ENCODE measurements at places on chromosomes 16 and 17.

DNA sequence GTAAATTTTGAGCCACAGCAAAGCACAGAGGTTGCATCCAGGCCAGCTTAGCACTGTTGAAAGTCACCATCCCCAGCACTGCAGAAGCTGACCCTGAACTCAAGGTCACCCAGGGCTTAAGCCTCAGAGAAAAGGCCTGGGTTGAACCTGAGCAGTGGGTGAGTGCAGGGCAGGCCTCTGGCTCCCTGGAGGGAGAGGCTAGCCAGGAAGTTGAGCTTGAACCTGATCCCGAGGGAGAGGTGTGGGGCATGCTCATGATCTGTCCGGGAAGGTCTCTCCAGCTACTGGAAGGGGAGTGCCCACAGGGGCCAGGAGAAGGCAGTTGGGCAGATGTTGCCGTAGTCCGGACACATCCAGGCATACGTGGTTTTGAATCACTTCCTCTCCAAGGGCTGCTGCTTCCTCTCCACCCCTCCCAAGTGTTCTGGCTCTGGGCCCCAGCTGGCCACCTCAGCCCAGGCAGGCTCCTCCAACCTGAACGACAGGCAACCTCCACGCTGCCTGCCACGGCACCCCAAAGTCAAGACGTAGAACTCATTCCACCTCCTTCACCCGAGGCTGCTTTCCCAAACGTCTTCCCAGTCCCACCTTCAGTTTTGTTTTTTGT is 18.4 kb downstream of the CARHSP1 start:
- no peak for DNase-seq

GRCh38 chr17:82127704-82128103 is 29.7 kb upstream of the FASN start:
- DNase-seq, result no peak

DNA sequence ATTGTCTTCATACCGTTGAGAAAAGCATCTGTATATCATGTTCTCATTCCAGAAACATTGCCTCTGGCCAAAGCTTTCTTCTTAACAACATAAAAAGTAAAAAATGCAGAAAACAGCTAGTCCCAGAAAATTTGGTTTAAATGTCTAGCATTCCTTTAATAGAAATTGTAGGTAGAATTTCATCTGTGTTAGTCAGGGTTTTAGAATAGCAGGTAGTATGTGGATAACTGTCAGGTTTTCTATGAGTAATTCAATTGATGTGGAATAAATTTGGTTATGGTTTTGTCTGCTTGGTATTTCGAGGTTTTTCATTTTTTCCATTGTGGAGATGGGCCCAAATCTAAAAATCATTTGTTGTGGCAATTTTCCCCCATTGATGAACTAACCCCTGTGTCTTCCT is 616.7 kb downstream of the KCNJ2 start:
- no peak for DNase-seq

GRCh38 chr17:70105641-70106040 is 30.6 kb downstream of the KCNJ16 start:
- DNase-seq, result no peak

DNA sequence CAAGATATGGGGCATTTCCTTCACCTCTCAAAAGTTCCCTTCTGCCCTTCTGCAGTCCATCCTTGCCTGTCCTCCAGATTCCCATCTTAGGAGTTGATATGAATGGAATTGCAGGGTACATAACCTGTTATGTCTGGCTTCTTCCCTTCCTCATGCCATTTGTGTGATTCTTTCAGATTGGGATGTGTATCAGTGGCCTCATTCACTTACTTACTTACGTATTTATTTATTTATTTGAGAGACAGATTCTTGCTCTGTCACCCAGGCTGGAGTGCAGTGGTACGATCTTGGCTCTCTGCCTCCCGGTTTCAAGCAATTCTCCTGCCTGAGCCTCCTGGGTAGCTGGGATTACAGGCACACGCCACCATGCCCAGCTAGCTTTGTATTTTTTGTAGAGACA is 6.2 kb upstream of the TMEM94 start:
- DNase-seq, result no peak

GRCh38 chr16:49637933-49638672 is 217.8 kb downstream of the ZNF423 start:
- DNase-seq, result no peak

DNA sequence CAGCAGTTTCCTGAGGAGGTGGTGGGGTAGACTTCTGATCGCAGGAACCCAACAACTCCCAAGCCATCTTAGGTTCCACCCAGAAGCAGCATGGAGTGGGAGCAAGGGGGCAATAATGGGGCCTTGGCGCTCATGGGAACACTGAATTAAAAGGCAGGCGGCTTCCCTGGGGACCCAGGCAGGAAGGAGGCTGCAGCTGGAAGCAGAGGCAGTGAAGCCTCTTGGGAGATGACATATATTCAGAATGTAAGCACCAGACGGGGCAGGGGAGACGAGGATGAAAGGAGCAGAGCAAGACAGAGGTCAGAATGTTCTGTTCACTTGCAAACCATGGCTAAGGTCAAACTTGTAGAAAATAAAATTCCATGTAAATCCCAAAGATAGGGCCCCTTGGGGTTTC is 2.9 kb downstream of the HIGD1B start:
- DNase-seq, result no peak

- DNase-seq, result no peak
Measured at GRCh38 chr17:48014595-48015111, 22.9 kb downstream of the COPZ2 start.

GRCh38 chr17:12867726-12868125 is 78.4 kb downstream of the ARHGAP44 start:
- DNase-seq, result no peak

- DNase-seq, result no peak
Measured at GRCh38 chr17:17381446-17382064, 78.4 kb downstream of the NT5M start.

GRCh38 chr17:69223809-69224208 is 4.8 kb downstream of the ABCA10 start:
- no peak for DNase-seq

GRCh38 chr16:89701425-89702406 is at the start of gene SPATA2L:
Gene SPATA2L (minus strand): TSS chr16:89701705. CDS start chr16:89701232, 473 bp downstream.
- DNase-seq, result peak; percentile 75

DNA sequence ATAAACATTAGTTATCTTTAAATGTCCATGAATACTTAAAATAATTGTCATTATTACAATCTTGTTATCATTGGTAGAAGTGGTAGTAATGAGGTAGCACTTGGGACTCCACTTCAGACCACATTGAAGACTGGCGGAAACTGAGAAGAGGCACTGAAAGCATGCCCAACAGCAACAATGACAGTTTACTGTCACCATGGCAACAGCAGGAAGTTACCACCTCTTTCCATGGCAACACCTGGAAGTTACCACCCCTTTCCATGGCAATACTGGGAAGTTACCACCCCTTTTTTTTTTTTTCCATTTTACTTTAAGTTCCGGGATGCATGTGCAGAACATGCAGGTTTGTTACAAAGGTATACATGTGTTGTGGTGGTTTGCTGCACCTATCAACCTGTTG is 494.9 kb upstream of the RBFOX1 start:
- no peak for DNase-seq

DNA sequence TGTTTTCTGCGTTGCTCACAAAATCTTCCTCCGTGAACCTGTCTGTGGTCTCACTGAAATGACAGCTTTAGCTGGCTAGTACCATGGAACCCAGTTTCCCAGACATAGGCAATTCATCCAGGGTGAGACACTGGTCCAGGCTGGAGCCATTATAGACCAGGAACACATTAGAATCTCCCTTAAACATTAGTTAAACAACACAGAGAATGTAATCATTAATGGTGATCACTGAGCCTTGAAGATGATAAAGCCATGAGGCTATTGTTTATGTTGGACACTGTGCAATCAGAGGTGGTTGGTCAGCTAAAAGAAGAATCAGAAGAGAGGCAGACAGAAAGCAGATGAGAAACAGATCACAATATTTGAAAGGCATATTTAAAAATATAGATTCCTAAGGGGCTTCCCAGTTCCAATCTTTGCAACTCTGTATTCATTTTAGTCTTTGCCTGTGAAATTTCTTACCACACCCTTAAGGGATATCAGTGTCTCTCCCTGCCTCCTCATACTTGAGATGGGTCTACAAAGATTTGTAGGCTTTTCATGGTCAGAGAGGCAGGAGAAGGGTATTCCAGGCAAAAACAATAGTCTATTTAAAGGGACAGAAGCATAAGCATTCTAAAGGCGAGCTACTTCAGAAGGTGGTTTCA is 317.9 kb downstream of the MAP2K6 start:
- DNase-seq, result no peak

GRCh38 chr16:4746991-4747574 is 12.7 kb downstream of the DNAAF8 start:
- DNase-seq, result no peak

GRCh38 chr16:54489225-54490111 is 202.9 kb upstream of the IRX3 start:
- DNase-seq, result no peak

DNA sequence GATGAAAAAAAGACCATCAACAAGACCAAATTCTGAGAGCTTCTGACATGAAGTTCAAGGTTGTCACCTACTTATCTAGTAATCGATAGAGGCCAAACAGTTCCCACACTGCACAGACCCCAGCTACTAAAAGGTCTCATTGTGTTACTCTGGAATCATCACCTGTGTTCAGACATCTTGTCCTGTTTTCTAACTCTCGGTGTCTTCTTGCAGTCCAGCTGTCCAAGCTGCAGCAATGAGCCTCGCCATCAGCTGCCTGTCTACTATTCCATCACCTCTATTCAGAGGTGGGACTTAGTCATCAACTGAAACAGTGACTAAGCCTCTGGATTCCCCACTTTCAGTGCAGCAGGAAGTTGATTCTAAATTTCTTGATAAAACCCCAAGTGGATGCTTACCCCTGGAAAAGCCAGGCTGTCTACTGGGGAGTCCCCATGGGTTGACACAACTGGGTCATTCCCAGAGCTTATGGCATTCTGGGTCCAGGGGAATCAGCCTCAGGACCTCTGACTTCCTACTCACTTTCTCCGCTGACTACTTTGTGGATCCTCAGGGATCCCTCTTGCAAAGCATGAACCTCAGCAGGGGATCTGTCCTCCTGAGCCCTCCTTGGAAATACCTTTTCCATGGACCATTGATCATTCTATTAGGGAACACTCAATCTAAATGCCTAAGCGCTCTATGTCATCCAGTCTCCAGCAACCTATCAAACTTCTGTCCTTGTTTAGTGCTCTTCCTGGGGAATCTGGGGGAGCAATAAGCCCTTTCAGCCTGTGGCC is 46.5 kb downstream of the HNF1B start:
- no peak for DNase-seq

DNA sequence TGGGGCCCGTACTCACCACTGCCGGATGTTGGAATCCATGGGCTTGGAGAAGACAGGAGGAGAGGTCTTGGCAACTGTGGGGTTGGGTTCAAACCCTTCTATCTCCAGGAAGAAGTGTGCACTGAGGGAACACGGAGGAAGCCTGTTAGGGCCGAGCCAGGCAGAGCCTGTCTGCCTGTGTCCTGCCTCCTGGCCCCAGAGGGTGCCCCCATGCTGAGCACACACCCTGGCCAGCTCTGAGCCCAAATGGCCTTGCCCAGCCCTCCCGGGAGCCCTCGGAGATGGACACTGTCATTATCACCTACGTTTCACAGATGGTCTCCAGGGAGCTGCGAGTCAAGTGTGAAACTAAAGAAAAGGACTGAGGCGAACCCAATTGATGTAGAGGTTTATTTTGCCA is 12.5 kb downstream of the TRPV3 start:
- DNase-seq, result no peak

DNA sequence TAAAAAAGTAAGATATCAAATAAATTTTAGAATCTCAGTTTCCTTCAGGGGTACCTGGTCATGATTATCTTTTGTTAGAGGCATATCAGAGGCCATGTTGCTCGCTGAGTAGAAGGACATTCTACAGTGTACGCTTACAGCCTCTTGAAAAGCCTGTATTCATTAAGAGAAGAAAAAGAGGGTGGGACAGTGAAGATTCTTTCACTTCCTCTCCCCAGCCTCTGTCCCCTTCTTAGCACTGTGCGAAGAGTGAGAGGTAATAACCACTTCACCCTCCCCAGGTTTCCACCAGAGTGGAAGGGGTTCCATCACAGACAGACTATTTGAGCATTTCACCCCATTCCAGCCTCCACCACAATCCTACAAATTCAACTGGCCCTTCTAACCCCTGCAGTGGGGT is 4.8 kb upstream of the LPO start:
- no peak for DNase-seq

- no peak for DNase-seq
Measured at GRCh38 chr16:23557779-23558702, 514 bp downstream of the UBFD1 start.

DNA sequence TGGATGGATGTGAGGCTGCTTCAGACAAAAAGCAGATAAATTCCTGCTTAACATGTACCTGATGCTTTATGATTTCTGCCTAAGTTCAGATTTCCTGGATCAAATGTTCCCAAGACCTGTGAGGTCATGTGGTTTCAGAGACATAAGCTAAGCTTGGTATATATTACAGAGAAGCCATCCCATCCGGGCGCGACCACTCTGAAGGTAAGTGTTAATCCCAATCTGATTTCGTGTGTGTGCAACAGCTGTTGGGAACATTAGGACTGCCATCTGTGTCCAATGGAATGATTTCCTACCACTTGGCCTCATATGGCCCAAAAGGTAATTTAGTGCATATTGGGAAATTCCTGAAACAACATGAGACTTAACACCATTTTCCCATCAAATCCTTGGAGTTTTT is 199.1 kb downstream of the HS3ST3B1 start:
- DNase-seq, result no peak

GRCh38 chr16:87586201-87586782 is 16.0 kb upstream of the JPH3 start:
- DNase-seq, result no peak

DNA sequence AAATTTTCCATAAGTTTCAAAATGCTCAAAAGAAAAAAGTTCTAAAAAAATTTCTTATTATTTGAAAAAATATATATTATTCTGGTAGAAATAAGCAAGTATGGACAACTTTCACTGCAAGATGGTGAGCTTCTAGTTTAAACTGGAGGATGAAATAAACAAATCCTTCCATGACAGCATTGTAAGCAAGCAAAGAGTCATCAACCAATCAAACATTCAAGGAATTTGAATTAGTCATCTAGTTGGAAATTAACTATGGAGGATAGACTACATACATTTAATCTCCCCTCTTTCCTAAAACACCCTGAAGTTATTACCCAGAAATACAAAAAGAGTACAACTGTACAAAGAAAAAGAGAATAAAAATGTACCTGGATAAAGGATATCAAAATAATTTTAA is 51.0 kb upstream of the IRX5 start:
- DNase-seq, result no peak

DNA sequence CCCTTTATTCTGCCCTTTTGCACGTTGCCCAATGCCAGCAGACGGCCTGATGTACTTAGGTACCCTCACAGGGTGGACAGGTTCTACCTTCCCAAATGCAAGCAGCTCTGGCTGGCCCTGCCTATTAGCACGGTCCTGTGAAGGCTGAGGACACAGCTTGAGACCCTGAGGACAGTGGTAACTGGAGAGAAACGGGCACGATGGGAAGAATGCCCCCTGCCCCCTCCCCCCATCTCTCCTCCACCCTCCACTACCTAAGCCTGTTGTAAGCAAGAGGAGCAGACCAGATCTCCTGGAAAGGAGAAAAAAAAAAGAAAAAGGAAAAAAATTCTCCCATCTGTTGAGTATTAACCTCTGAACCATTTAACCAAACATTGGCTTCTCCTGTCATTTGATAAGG is 34.1 kb downstream of the MEOX1 start:
- DNase-seq, result no peak

GRCh38 chr17:1109606-1110540 is 69.9 kb downstream of the ABR start:
- no peak for DNase-seq
